ENCODE measurements at places on chromosomes 4 and X. TPM values are rescaled to one million over a fixed set of nuclear protein-coding genes. Genes with fewer than 3 reads are reported as not detected.
A peak's percentile ranks its signal among the peaks of the same experiment; 100 is the strongest.

- peak; percentile 14 for DNase-seq
Observed at GRCh38 chr4:37825968-37826294, 555 bp upstream of the PGM2 start.

- DNase-seq = no peak
Observed at GRCh38 chr4:151952711-151953254, 192.0 kb upstream of the GATB start.

GRCh38 chr4:139740531-139741041, 75.0 kb downstream of the MGST2 start:
- no peak for DNase-seq

DNA sequence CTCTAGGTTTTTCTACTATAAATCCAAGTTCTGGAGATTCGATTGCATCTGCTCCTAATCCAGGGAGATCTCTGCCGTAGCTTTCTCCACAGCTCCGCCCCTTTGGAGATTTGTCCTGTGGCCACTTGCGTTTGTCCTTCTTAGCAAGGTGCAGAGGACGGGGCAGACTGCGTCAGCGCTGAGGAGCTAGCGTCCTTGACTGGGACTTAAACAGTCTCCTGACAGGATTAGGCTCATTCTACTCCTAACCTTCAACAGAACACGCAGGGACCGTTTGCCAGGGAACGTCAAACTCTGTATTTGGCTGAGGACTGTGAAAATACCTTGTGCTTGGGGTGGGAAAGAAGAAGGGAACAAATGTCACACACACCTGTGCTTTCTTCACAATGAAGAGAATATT, 38.6 kb downstream of the SORBS2 start:
- DNase-seq = no peak

DNA sequence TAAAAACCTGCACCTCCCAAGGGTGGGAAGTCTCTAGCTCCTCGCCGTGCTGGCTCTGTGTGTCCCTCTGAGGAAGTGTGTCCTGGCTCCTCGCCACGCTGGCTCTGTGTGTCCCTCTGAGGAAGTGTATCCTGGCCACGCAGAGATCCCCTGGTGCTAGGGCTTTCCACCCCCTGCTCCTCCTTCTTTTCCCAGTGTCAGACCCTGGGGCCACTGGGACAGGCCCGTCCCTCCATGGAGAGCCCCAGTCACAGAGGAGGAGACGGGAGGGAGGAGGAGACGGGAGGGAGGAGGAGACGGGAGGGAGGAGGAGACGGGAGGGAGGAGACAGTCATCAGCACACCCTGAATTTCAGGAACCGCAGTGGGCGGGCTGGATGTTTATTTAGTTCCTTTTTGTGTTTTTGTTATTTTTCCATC, 53.8 kb upstream of the HGFAC start:
- DNase-seq = no peak

DNA sequence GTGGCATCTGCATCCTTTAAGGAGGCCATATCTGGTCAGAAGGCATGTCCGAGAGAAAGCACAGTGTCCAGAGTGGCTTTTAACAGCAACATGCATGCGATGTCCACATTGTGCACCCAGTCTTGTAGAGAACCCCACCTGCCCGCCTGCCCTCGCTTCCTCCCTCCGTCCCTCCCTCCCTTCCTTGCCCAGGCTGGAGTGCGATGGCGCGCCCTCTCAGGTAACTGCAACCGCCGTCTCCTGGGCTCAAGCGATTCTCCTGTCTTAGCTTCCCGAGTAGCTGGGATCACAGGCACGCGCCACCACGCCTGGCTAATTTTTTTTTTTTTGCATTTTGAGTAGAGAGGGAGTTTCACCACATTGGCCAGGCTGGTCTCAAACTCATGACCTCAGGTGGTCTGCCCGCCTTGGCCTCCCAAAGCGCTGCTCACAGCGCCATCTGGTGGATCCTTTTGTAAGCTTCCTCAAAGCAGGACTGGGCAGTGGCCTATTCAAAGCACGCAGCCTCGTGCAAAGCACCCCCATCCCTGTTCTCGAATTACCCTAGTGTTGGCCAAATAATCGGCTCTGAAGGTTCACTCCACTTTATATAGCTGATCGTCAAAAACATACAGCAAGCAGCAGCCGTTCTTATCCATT, 15.0 kb downstream of the BRCC3 start:
- DNase-seq = peak; percentile 41

GRCh38 chr4:53844133-53844532, 220.3 kb downstream of the CHIC2 start:
- no peak for DNase-seq

The ZNF630 gene
- 1.7 TPM for total RNA-seq

The CENPI gene
- 10.3 TPM for total RNA-seq

The BEX4 gene
- 85.0 TPM for total RNA-seq

The RAI2 gene
- total RNA-seq = 7.0 TPM

Data from endothelial cell (in vitro differentiated cells).